GF-D8 (cell line): ENCODE measurements at places on chromosomes 11 and 22.

DNA sequence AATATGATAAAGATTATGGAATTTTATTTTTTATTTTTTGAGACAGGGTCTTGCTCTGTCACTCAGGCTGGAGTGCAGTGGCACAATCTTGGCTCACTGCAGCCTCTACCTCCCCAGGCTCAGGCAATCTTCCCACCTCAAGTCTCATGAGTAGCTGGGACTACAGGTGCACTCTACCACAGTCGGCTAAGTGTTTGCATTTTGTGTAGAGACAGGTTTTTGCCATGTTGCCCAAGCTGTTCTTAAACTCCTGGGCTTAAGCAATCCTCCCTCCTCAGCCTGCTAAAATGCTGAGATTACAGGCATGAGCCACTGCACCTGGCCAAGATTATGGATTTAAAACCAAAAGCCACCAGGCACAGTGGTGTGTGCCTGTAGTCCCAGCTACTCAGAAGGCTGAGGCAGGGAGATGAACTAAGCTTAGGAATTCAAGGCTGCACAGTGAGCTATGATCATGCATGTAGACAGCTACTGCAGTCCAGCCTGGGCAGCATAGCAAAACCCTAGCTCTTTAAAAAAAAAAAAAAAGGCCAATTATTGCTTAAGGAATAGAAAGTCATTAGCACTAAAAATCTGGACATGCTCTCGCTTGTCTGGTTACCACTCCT is 20.2 kb upstream of the CCND1 start:
- no peak for DNase-seq

DNA sequence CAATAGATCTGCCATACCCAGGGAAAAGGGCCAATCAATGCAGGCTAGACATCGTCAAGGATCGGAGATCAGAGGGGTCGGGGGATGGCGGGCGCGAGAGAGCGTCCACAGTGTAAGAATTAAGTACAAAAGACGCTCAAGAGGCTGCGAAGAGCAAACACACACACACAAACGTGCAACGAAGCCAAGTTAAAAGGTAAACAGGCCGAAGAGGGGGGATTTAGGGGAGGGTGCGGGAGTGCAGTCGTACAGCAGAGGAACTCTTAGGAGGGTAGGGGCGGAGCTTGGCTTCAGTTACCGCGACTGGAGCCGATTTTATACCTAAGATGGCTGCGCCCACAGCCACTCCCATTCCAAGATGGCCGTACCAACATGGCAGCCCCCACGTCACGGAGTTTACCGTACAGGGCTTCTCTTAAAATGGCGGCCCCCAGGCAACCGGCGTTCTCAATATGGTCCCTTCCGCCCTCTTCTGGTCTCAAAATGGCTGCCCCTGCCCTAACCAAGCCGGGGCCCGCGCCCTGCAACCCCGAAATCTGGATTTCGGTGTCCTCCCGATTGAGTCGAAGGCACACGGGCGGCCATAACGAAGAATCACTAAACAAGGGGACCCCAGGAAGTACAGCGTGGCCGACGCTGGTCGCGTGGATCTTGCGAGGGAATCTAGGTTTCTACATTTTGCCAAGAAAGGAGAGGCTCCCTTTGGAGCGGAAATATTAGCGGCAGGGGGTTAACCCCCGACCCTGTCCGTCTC is 1.9 kb downstream of the GNG3 start:
- DNase-seq, result no peak

DNA sequence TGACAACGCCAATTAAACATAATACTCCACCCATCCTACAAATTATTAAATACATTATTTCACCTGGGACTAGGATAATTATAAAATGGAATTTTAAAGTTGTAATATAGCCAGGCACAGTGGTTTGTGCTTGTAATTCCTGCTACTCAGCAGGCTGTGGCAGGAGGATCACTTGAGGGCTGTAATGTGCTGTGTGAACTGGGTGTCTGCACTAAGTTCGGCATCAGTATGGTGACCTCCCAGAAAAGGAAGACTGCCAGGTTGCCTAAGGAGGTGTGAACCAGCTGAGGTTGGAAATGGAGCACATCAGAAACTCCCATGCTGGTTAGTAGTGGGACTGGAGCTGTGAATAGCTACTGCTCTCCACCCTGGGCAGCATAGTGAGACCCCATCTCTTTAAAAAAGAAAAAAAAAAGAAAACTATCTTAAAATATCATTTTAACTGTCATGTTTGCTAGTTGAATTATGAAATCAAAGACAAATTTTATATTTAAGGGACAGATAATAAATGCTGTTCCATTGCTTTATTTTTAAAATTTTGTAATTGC is 28.0 kb downstream of the PPP6R2 start:
- no peak for DNase-seq

DNA sequence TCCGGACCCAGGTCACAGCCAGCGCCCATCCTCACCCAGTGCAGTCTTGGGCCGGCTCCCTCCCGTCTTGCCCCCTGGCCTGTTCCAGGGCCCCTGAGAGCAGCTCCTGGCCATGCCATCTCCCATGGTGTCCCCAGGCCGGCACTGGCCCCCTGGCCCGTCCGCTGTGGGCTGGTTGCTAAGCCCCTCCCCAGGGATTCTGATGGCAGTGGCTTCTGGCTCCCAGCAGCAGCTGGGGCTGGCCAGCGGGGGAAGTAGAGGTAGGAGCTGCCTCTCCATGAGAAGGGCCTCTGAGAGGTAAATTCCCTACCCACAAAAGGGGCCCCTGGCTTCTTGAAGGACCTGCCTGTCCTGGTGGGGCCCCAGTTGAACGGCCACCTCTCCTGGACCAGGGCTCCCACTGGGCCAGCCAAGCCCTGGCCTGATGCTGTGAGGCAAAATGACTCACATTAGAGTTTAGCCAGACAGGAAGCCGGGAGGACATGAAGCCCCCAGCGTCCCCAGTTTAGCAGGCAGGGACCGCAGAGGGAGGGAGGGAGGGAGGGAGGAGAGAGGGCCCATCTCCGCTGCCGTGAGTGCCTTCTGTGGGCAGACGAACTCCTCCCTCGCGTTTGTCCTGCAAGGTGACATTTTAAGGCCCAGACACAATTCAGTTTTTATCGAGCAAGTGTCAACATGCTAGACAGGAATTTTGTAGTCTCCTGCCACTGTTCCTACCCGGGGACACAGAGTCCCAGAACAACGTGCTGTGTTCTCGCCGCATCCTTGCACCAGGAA is 32.9 kb upstream of the GAL start:
- no peak for DNase-seq

DNA sequence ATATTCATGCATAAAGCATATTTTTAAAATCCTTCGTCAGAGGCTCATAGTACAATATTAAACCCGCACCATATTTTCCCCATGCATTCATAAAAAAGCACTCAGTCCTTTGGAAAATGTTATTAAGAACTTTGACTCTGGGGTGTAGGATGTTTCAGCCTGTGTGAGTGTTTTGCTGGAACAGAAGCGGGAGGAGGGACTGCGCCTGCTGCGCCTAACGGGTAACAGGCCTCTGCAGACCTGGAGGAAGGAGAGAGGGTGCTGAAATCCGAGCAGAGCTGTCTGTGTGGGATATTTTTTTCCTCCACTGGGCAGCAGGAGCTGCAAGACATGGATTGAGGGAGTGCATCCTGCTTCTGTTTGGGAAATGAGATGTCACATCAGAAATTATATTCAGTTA is 483.0 kb downstream of the BRD1 start:
- no peak for DNase-seq

- no peak for DNase-seq
These were observed 897.2 kb downstream of the TBC1D22A start for GRCh38 chr22:47659467-47660223.

DNA sequence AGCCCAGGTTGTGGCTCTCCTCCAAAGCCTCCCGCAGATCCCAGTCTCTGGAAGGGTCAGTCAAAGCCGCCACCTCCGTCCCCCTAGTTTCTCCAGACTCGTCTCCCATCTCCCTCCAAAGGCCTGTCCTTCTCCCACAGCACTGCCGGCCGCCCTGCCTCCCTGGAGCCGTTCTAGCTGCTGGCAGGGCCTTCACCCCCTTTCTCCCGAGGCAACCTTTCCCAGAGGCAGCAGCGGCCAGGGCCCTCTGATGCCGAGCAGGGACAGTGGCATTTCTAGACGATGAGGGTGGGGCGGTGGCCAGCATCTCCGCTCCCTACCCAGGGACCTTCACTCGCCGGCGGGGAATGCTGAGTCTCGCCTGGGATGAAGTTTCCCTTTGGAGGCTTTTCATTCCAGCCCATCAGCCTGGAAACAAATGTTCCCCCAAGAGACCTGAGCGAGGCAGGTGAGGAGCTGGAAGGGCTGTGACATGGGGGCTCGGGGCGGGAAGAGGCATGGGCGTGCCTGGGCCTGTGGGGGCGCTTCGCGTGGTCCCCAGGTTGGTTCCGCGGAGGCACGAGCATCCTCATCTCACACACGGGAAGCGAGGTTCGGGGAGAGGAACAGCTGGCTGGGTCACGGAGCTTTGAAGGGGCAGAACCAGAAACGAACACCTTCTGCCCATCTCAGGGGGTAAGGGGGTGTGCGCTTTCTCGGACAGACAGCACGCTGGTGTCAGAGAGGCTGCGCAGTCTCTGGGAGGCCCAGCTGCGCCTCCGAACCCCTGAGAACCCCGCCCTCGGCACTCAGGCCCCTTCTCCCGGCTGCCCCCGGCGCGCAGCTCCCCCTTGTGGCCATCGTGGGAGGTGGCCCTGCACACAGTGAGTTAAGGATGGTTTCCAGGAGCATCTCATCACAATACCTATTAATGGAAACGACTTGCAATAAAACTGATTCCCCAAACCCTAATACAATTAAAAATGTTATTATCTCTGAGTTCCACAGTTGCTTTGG is 18.1 kb upstream of the KLHL35 start:
- DNase-seq, result no peak

DNA sequence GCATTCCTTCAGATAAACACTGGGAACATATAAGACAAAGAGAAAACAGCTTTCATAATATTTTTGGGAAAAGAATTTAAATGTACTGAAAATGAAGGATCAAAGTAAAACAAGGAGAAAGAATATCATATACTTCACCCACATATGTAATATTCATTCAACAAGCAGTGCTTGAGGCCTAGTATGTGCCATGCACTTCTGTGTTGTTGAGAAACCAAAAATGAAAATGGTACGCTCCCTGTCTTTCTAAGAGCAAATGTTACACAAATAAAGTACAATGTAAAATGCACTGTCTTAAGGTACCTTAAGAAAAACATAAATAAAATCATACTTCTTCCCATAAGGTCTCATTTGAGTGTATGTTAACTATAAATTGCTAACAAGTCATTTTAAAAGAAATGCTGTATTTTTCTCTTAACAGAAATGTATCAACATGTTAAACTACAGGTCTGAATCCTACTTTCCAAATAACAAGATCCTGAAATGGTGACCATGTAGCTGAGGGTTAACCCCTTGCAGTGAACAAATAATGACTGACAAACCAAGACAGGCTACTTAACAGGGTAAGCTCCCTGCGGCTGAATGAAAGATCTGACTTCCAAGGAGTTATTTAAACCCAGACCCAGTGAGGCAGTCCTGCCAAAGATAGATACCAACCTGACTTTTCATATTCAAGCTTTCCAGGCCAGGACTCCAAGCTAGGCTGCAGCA is 377.6 kb downstream of the DCDC1 start:
- no peak for DNase-seq

DNA sequence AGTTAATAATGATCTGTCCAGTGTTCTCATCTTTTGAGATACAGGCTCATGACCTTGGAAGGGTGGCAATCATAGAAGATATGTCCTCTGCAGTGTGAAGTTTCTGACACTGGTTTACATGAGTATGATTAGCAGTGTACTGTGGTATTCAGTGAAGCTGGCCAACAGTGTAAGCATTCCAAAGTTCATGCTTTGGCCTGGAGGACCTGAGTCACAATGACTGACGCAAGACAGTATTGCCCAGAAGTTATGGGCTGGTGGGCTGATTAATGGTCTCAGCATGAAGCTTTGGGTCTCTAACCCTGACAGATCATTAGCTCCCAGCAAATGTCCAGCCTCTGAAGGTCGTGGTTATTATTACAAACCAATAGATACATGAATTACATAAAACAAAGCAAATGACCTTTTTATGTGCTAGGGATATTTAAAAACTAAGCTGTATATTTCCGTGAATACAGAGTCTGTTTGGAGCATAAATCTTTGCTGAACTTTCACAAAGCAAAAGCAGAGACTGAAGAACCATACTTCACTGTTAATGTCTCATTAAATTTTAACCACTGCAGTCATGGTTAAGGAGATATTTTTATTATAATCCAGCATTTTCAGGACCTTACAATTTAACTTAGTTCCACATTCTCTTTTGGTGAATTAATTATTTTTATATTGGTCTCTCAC is 28.3 kb upstream of the USP47 start:
- DNase-seq, result no peak

DNA sequence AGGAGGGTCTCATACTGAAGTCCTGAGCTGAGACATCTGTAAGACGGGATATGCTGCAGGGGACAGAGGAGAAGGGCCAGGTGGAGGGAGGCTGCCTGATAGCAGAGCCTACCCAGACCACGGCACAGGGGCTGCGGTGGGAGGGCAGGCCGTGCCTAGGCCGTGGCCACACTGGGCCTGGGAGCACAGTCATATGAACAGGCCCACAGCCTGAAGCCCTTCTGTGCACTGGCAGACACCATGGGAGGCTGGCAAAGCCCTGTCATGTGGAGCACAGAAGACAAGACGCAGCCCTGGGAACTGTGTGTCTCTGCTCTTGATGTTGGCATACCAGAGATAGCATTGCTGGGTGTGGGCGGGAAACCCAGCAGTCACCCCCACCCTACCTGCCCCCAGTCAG is 3.3 kb downstream of the SPATA19 start:
- no peak for DNase-seq

GRCh38 chr11:56842814-56843794 is 94.6 kb upstream of the OR9G4 start:
- DNase-seq, result no peak

DNA sequence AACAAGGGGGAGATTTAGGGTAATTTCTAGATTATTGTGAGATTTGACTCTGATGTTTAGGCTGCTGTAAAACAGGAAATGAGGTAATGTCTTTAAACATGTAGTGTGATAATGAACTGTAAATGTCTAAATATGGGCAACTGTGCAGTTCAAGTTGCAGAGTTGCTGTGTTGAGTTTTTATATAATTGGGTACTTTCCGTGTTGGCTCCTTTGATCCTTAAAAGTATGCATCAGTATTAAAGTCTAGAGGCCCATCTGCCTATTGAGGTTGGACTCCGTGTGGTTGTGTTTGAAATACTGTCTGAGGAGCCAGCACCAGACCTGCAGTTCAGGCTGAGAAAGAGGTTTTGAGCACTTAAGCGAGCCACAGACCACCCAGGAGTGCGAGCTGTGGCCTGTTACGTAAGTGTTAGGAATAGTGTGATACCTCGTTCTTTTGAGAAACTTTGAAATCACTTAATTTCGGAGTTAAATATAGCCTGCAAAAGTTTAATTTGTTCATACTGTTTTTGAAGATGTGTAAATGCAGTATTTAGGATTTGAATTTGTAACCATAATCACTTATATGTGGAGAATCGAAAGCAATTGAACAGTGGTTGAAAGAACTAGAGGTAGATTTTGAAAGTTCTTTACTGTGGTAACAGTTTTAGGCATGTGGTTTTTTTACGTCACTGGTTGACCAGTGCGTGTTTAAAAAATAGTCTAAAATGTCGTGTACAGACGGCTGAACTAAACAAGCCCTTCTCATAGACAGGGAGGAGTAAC is 9.0 kb downstream of the FAM118A start:
- no peak for DNase-seq

DNA sequence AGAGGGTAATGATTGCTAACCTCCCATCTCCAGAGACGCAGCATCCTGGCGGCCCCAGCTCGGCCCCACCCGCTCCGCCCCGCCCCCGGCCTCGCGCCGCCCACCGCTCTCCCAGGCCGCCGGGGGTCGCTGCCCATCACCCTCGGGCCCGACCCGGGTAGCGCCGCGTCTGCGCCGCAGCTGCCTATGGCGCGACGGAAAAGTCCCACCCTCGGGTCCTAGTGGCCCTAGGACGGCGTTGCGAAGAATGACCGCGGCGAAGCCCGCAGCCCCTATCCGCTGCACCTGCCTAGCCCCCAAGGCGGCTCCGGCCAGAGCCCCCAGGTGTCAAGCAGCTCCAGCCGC is 457 bp downstream of the CPSF7 start:
- DNase-seq, result peak; percentile 6
